ENCODE measurements at places on chromosomes 3 and 15.

DNA sequence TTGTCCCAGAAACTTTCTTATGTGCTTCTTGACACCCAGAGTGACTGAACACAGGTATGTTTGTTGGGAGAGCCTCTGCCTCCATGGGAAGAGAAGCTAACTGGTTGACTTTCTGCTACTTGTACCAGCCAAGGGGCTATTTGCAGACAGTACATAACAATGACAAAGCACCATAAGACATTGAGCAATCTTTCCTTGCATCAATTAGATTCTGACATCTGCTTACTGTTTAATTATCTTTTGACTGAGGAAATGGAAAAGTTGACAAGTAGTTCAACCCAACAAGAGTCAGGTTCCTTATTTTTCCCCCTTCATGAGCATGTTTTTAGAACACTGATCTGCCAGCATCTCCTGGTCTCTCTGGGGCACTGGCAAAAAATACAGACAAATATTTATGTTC lies 157.7 kb downstream of the RPLP1 start:
- DNase-seq: no peak

DNA sequence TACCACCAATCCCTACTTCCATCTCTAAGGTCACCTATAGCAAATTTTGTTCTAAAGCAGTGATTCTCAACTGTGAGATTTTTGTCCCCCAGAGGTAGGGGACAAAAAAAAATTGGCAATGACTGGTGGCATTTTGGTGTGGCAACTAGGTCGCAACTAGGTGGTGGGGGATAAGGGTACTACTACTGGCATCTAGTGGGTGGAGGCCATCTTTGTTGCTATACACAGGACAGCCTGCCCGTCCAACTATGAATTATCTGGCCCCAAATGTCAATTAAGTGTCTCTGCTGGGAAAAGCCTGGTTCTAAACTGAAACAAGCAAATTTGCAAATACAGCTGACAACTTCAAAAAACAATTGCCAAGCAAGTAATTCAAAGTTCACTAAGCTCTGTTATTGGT lies 1.4 kb downstream of the MTMR10 start:
- no peak for DNase-seq

DNA sequence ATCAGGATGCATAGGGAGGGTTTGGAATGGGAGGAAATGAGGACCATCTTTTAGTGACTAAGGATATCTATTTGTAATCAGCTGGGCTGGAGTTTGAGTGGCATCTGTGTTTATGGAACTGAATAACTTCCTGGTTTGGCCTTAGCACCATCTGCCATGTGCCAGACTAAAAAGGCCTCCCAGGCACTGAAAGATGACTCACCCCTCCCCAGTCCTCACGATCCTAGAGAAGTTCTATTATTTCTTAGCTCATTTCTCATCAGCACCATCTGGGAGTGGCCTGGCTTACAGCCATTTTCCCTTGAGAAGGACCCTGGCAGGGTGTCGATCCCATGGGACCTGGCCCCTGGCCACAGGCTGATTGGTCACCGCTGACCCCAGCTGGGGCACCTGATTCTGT lies 23.9 kb upstream of the CTXND1 start:
- DNase-seq: no peak

DNA sequence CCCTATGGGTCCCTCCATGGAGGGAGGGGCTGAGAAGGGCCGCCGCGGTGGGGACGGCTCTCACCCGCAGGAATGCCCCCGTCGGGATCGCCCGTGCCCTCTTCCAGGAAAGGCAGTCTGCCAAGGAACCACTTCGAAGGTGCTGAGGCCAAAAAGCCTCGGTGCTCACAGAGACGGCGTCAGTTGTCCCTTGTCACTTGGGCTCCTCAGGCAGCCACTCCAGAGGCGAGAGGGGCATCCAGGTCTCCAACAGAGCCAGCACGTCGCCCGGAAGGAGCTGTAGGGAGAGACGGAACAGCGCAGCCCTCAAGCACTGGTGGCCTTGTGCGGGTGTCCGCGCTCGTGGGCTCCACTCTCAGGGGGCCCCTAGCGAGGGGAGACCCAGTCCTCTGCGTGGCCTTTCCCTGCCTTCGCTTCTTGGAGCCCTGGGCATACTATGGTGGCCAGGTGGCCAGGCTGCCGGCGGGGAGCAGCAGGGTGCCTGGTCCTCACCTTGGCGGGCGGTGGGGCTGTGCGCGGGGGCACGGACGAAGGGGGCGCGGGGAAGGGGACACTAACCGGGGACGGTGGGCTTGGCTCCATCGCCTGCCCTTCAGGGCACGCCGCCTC lies 994 bp downstream of the MESP1 start:
- no peak for DNase-seq

- DNase-seq: no peak
These were observed 9.1 kb downstream of the AMOTL2 start for GRCh38 chr3:134364936-134365765.

- DNase-seq: no peak
These were observed 11.7 kb downstream of the DUOX2 start for GRCh38 chr15:45102226-45102625.

- no peak for DNase-seq
These were observed 184.4 kb downstream of the PEX5L start for GRCh38 chr3:179852142-179852905.

DNA sequence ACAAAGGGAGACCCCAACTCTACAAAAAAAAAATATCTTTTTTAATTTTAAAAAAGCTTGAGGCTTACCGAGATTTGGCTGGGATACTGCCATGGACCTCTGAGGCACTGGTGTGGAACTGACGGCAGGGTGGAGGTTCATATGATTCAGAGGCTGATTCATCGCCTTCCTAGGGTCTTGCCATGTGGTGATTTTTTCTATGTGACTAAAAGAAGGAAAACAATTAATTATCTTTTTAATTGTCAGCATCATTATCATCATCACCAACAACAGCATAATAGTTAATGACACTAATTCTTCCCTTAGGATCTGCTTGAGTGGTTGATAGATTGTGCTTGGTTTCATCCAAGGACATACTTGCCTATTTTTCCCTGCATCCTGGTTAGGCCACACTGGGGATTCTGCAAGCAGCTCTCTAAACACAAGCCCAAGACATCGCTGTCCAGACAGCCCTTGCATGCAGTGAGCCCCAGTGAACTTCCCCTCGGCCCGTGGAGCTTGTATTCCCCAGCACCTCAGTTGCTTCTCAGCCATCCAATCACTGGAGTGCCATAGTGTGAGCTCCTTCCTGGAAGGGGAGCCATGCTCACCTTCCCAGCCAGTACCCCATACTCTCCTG lies 84.9 kb downstream of the WWTR1 start:
- DNase-seq: no peak

- no peak for DNase-seq
These were observed 244.0 kb upstream of the TBC1D5 start for GRCh38 chr3:17986348-17986816.

- no peak for DNase-seq
These were observed 743.7 kb upstream of the EPHA6 start for GRCh38 chr3:96070678-96071077.

DNA sequence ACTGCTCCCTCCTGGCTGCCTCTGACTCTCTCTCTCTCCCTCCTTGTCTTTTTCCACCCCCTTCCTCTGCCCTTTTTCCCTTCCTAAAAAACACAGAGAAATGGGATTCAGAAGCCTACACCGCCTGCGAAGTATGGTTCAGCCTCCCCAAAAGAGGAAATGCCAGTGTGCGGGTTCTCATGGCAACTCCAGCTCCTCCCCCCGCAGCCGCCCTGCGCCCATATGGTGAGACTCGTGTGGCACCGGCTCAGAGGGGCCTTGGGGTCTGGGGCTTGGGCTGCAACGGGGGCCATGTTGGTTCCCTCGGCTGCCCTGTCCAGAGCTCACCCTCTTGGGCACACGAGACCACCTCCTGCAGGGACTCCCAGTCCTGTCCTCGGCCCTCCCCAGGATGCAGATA lies 23.6 kb upstream of the LINGO1 start:
- DNase-seq: no peak

- DNase-seq: no peak
These were observed 15.5 kb downstream of the SLC25A26 start for GRCh38 chr3:66236281-66236680.

DNA sequence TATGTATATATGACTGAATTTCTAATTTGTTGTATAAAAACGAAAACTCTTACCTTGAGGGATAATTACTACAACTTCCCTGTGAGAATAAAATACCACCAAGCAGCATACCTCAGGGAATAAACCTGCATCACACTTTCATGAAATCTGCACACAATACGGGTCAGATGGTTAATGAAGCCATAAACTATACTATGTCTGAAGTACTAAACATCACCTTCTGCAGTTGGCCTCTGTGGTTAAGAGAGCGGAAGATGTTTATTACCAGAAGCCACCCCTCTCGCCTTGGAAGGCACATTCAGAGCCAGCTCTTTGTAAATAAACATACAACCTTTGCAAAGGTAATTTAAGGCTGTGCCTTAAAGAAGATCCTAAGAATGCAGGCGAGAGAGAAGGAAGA lies 462.1 kb upstream of the NR2F2 start:
- no peak for DNase-seq

Measured in stimulated activated CD8-positive, alpha-beta memory T cell treated with anti-CD3 and anti-CD28 coated beads, Interleukin-7, amount 100 ng/mL, for 24 hours (primary cell).